Renal pelvis (tissue), 12 donors: ENCODE measurements at places on chromosomes 1 and 21. TPM values are rescaled to one million over a fixed set of nuclear protein-coding genes. Genes with fewer than 3 reads are reported as not detected.

Gene CDK18
- 32.7 TPM for polyA plus RNA-seq

Gene FALEC
- polyA plus RNA-seq: 0.52 TPM

Gene GCLM
- polyA plus RNA-seq: 8.2 TPM

Gene CYP4Z1
- polyA plus RNA-seq: 0.30 TPM

Gene SLC45A1
- polyA plus RNA-seq: 4.0 TPM
